Lung (tissue), 17 donors: ENCODE measurements at places on chromosomes 7 and 10. TPM values are rescaled to one million over a fixed set of nuclear protein-coding genes. Genes with fewer than 3 reads are reported as not detected.

GRCh38 chr7:94620703-94621118 lies 35.2 kb downstream of the SGCE start:
- DNase-seq: no peak
- H3K27ac ChIP-seq: no peak overlapping the region
- no peaks in the 10 kb centered on the region for H3K36me3 ChIP-seq
- no peak overlapping the region for H3K4me3 ChIP-seq
- no peaks in the 10 kb centered on the region for H3K27me3 ChIP-seq

GRCh38 chr7:36116347-36117202 lies 36.5 kb upstream of the EEPD1 start:
- H3K4me1 ChIP-seq: peaks cover 3% of the 10 kb centered on the region
- no peak overlapping the region for H3K4me3 ChIP-seq
- no peaks in the 10 kb centered on the region for H3K36me3 ChIP-seq
- no peak overlapping the region for H3K27ac ChIP-seq
- H3K27me3 ChIP-seq: no peaks in the 10 kb centered on the region

DNA sequence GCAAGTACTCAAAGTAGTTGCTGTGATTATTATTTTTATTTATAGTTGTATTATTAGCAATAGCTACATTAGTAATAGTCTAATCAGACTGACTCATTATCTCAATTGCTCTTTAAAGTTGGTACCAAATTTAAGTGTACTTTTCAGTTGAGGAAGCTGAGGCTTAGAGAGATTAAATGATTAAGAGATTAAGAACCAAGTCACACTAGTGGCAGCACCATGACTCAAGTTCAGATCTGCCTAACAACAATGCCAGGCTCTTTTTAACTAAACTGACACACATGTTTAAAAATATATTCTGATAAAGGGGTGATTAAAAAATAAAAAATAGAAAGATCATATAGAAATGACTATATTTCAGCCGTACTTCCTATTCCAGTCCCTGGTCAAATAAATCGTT lies 42.0 kb downstream of the FZD1 start:
- H3K36me3 ChIP-seq: no peaks in the 10 kb centered on the region
- no peaks in the 10 kb centered on the region for H3K4me1 ChIP-seq
- H3K27ac ChIP-seq: no peak overlapping the region
- H3K27me3 ChIP-seq: no peaks in the 10 kb centered on the region
- no peak for DNase-seq
- H3K4me3 ChIP-seq: no peak overlapping the region

DNA sequence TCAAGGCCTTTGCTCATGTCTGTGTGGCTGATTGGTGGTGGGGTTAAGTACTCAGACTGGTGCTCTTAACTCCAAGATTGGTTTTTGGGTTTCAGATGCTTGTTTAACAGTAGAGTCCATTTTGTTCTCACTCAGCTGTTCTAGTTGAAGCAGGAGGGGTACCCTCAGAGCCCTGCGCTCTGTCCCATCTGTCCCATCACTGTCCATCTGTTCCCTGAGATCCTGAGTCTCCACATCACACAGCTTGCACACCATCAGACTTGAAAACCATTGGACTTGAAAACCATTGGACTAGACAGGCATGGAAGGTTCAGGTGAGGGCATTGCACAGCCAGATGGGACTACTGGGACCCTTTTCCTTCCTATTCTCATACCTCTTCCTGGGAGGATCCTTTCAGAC lies 39.3 kb downstream of the TMEM178B start:
- H3K4me3 ChIP-seq: no peak overlapping the region
- no peaks in the 10 kb centered on the region for H3K36me3 ChIP-seq
- no peaks in the 10 kb centered on the region for H3K27me3 ChIP-seq
- H3K27ac ChIP-seq: no peak overlapping the region
- no peak for DNase-seq
- peaks cover 1% of the 10 kb centered on the region for H3K4me1 ChIP-seq

GRCh38 chr7:95804052-95804451 lies 31.7 kb downstream of the DYNC1I1 start:
- DNase-seq: no peak
- H3K4me1 ChIP-seq: peaks cover 11% of the 10 kb centered on the region
- H3K36me3 ChIP-seq: no peaks in the 10 kb centered on the region
- no peak overlapping the region for H3K4me3 ChIP-seq
- H3K27ac ChIP-seq: no peak overlapping the region

- H3K36me3 ChIP-seq: no peaks in the 10 kb centered on the region
- H3K27me3 ChIP-seq: no peaks in the 10 kb centered on the region
- peak within 1 kb of the TSS; percentile 93 for H3K27ac ChIP-seq
These were observed at the start of gene PWWP2B for GRCh38 chr10:132397036-132397541. Gene PWWP2B (plus strand): TSS chr10:132397200. CDS start chr10:132397227, 27 bp downstream.

- no peak for DNase-seq
- H3K27me3 ChIP-seq: no peaks in the 10 kb centered on the region
- H3K27ac ChIP-seq: no peak overlapping the region
- H3K4me1 ChIP-seq: no peaks in the 10 kb centered on the region
These were observed 6.3 kb downstream of the C10orf67 start for GRCh38 chr10:23338155-23338828.

MSMB gene
- not detected for total RNA-seq
